Right cardiac atrium (tissue), 5 donors: ENCODE measurements at places on chromosomes 5 and 9.

DNA sequence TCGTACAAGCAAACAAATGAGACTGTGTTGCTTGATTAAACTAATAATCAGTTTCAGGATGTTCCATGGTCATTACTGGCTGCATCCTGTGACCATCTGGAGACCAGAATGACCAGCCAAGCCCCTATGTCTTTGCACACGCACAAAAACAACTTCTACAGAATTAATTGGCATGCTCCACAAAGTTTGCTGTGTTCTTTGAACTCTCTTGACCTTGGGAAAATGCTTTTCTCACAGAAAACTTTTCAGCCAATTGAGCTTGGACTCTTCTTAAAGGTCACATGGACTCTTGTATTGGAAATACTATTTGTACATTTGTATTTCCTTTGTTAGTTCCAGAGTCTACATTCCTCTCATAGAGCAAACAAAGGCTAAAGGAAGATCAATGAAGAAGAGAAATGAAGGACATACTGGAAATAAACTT, 147.8 kb downstream of the ARRDC3 start:
- DNase-seq, result no peak

GRCh38 chr9:74037274-74037673, 459.9 kb upstream of the RORB start:
- no peak for DNase-seq

- DNase-seq, result no peak
These were observed 339.4 kb downstream of the MTRR start for GRCh38 chr5:8208307-8208706.

DNA sequence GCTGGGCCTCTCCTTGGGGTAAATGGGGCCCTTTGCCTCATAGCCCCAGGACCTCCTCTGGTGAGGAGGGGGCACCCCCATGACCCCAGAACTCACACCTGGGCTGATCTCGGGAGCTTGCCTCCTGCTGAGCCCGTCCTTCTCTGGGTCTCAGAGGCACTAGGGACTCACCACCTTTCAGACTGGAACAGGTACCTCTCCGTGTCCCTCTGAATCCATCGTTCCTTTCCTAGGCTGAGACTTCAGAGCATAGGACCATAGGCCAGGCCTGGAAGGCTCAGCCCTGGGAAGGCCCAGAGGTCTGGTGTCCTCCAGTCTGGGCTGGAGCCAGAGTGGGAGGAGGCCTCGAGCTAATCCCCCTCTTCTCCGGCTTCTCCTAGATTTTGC, 97.9 kb downstream of the CACNA1B start:
- no peak for DNase-seq

DNA sequence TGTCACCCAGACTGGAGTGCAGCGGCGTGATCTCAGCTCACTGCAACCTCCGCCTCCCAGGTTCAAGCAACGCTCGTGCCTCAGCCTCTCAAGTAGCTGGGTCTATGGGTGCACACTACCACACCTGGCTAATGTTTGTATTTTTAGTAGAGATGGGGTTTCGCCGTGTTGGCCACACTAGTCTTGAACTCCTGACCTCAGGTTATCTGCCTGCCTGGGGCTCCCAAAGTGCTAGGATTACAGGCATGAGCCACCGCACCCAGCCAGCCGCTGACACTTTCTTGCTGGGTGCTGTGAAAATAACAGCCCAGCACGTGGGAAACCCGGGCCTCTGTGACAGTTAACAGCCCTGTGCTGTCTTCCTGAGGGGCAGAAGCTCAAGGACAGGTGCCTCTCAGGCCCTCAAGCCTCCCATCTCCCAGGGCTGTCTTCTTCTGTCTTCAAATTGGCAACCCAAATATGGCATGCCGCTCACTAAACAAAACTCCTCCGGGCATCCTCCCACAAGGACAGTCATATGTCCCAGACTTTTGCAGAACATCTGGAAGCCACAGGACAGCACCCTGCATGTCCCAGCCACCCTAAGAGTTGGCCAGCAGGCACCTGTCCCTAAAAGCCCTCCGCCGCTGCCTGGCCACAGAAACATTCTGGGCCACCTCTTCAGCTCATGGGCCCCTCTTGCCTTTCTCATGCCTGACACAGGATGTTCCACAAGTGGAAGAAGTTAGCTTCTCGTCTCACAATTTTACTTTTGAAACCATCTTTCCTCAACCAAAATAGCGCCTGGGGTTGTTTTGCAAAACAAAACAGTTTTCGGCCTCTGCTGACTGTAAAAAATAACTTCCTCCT, 233.6 kb downstream of the SYK start:
- DNase-seq, result no peak

- DNase-seq, result no peak
These were observed 35.6 kb upstream of the NEURL1B start for GRCh38 chr5:172605466-172605865.

GRCh38 chr9:27078685-27079084, 30.3 kb upstream of the TEK start:
- DNase-seq, result no peak

GRCh38 chr5:173733425-173733824, 117.0 kb upstream of the BOD1 start:
- DNase-seq, result no peak

- DNase-seq, result no peak
These were observed 340.7 kb downstream of the NR2F1-AS1 start for GRCh38 chr5:93240228-93240834.

- peak; percentile 53 for DNase-seq
These were observed 8.5 kb downstream of the GRHPR start for GRCh38 chr9:37430841-37431597.

- peak; percentile 54 for DNase-seq
These were observed 11.8 kb upstream of the CXXC5 start for GRCh38 chr5:139636207-139636792.
